Gastroesophageal sphincter (tissue), 4 donors: ENCODE measurements at places on chromosomes 13 and 19. TPM values are rescaled to one million over a fixed set of nuclear protein-coding genes. Genes with fewer than 3 reads are reported as not detected.

Gene CNN1
- 3,262 TPM for total RNA-seq

Gene SBK2
- not detected for total RNA-seq

Gene ZNF98
- total RNA-seq: 1.9 TPM

Gene S1PR4
- total RNA-seq: 0.20 TPM

Gene UHRF1
- total RNA-seq: 0.78 TPM

Gene STXBP2
- 16.3 TPM for total RNA-seq

Gene PRMT1
- total RNA-seq: 137 TPM

Gene PTH2
- not detected for total RNA-seq

Gene FPR3
- 1.9 TPM for total RNA-seq

Gene LILRB5
- 17.5 TPM for total RNA-seq

Gene SKA3
- not detected for total RNA-seq

Gene PSG11
- not detected for total RNA-seq

Gene BSG
- total RNA-seq: 375 TPM

Gene LAIR1
- total RNA-seq: 11.8 TPM

Gene MBD3L3
- not detected for total RNA-seq

Gene PSG6
- not detected for total RNA-seq

Gene ZNF540
- total RNA-seq: 5.4 TPM

Gene LSM7
- total RNA-seq: 76.2 TPM

Gene RETN
- not detected for total RNA-seq

Gene KCNN1
- not detected for total RNA-seq

Gene PRTN3
- total RNA-seq: not detected

Gene SARS2
- 13.7 TPM for total RNA-seq

Gene ZNF729
- total RNA-seq: not detected

Gene RXFP2
- total RNA-seq: not detected

Gene FCER2
- total RNA-seq: not detected

Gene SLC25A41
- total RNA-seq: not detected

Gene SH2D3A
- 0.78 TPM for total RNA-seq

Gene KRTDAP
- not detected for total RNA-seq

Gene CLEC17A
- total RNA-seq: not detected

Gene PSPN
- total RNA-seq: 0.67 TPM

Gene CA11
- 28.5 TPM for total RNA-seq

Gene CLIP3
- total RNA-seq: 33.5 TPM

Gene C19orf85
- total RNA-seq: not detected

Gene GAPDHS
- not detected for total RNA-seq

Gene SIPA1L3
- 8.7 TPM for total RNA-seq

Gene WTIP
- total RNA-seq: 52.2 TPM

Gene RBM42
- total RNA-seq: 66.3 TPM

Gene IL4I1
- total RNA-seq: not detected

Gene LIM2
- not detected for total RNA-seq

Gene CEACAM7
- not detected for total RNA-seq

Gene SIGLEC8
- total RNA-seq: not detected

Gene ZNF563
- total RNA-seq: 4.7 TPM

Gene TPM4
- 355 TPM for total RNA-seq

Gene KLK3
- not detected for total RNA-seq
